ENCODE measurements at places on chromosomes 6 and 20.

DNA sequence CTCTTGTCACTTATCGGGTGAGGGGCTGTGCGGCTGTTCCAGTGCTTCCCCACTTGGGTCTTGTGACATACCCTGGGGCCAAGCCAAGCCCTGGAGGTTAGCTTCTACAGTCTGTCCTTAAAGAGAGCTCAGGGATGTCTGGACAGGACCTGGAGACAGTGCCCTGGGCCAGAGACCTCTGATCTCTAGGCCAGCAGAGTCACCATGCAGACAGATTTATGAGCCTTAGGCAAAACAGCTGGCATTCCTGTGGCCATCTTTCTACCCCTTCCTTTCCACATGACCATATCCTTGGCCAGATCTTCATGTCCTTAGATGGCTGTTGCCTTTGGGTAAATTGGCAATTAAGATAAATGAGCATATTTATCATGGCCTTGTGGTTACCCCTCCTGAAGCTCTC is 678.6 kb downstream of the MAFB start:
- no peak for DNase-seq

DNA sequence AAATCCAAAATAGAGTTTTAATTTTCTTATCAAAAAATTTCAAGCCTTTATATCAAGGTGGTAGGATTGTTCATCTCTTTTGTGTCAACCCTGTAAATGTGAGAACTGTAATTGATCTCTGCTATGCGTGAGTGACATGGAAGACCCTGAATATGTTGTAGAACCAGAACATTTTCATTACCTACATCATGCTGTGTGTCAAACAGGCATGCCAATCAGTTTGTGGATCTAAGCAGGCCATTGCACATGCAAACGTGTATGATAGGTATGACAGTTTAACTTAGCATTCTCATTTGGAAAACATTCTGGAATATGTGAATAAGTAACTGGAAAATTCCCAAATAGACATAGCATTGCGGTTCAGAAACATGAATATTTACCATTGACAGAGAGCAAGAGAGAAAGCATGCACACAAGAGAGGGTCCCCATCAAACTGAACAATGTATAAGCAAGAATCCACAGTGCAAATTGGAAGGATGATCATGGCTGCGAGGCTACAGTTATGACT is 641.6 kb upstream of the AGPAT4 start:
- DNase-seq = no peak

GRCh38 chr6:144149894-144150709 is at the start of gene STX11:
STX11 (plus strand) TSS chr6:144150517; CDS start chr6:144186628, 36,111 bp downstream.
- peak; percentile 77 for DNase-seq

GRCh38 chr20:25479638-25480037 is 72.2 kb downstream of the GINS1 start:
- DNase-seq = no peak

- no peak for DNase-seq
Measured at GRCh38 chr6:169850154-169850553, 98.7 kb downstream of the ERMARD start.

DNA sequence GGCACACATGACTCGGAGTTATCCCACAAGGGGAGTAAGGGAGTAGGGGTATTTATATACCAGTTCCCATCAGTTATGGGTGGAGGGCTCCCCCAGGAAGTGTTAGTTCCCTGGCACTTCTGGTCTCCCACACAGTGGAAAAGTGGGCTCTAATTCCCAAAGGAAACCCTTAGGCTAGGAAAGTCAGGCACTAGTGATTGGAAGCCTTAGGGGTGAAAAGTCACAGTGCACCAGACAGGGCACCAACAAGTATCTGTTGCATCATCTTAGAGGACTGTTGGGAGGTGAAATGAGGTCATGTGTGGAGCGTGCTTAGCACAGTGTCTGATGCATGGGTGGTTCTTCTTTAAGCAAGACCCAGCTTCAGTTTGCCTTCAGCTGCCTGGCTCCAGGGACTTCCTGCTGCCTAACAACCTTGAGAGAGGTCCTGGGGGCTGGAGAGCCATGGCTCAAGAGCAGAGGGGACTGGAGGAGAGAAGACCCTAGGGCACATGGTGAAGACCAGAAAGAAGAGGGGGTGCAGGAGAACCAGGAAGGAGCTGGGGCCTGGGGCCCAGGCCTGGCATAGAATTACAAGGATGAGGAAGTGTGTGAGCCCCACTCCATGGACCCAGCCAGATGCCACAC is 7.5 kb upstream of the FOXP4 start:
- no peak for DNase-seq

- DNase-seq = no peak
Measured at GRCh38 chr6:87099472-87099871, 4.6 kb upstream of the CGA start.

GRCh38 chr6:132205946-132206345 is 195.3 kb downstream of the MOXD1 start:
- DNase-seq = no peak

GRCh38 chr20:19314621-19315020 is 102.2 kb downstream of the SLC24A3 start:
- no peak for DNase-seq

- DNase-seq = no peak
Measured at GRCh38 chr20:47543006-47543431, 41.3 kb downstream of the NCOA3 start.

GRCh38 chr6:126672649-126673048 is 332.7 kb downstream of the CENPW start:
- DNase-seq = no peak

DNA sequence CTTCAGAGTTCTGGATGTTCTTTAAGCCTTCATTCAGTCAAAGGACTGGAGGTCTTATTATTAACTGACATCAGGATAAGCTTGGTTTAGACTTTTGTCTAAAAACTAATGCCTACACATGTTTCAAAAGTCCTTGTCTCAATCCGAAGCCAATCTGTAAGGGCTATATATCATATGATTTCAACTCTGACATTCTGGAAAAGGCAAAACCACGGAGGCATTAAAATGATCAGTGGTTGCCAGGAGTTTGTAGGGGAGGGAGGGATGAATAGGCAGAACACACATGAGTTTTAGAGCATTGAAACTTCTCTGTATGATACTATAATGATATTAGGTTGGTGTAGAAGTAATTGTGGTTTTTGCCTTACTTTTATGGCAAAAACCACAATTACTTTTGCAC is 1285.8 kb upstream of the CITED2 start:
- no peak for DNase-seq

GRCh38 chr20:52179331-52180179 is 12.0 kb downstream of the ZFP64 start:
- DNase-seq = no peak

DNA sequence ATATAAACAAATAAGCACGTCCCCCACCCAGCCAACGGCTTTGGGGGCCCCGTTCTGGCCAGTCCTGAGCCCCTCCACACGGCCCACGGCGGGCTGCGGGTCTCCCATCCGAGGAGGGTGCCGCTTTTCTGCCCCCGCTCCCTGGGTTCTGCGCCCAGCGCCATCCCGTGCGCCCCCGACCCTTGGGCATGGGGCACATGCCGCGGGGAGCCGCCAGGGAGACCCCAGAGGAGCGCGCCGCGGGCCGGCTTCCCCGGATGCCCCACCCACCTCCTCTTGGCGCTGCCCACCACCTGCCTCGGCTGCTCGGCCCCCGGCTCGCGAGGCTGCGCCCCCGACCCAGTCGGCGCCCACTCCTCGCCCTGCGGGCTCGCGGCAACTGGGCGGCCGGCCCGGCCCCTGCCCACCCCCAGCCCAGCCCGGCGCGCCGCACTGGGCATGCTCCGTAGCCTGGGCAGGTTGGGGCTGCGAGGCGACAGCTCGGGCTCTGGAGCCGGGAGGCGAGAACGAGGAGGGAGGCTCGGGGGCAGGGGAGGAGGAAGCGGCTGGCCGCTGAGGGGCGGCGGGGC is 570 bp upstream of the PLCB4 start:
- DNase-seq = peak; percentile 58

DNA sequence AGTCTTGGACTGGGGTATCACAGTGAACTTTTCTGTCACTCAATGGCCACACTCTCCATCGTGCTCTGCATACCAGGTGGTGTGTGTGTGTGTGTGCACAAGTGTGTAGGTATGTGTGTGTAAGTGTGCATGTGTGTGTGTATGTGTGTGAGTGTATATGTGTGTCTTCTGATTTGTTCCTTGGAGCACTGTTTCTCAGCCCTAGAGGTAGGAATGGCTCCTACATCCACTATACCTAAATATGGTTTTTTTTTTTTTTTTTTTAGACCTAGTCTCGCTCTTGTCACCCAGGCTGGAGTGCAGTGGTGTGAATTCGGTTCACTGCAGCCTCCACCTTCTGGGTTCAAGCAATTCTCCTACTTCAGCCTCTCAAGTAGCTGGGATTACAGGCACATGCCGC is 236.6 kb downstream of the PHF3 start:
- no peak for DNase-seq

DNA sequence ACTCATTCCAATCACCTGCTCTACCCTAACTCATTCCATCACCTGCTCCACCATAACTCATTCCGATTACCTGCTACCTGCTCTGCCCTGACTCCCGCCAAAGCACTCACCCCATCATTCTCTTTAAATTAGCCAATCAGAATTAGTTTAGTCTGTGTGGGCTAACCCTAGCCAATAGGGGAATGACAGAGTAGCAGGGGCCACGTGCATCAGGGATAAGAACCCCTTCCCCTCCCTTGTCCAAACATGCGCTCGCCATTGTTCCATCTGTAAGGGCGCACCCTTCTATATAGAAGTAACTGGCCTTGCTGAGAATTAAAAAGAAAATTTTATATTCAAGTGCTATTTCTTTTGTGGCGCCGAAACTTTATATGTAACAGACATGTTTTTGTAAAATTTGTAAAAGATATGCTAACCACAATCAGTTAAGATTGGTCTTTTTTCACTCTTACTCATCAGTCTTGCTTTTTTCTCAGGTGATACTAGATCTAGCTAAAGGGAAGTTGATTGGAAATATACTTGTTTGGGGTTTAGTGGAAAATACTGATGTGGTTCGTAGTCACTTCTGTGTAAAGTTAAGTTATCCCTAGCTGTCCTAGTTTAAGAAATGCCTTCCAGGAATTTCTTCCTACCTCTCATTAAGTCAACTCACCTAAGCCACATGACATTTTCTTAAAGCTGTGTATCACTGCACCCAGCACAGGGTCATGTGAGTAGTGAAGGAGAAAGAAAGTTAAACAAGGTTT is 16.5 kb downstream of the RTN4IP1 start:
- no peak for DNase-seq

DNA sequence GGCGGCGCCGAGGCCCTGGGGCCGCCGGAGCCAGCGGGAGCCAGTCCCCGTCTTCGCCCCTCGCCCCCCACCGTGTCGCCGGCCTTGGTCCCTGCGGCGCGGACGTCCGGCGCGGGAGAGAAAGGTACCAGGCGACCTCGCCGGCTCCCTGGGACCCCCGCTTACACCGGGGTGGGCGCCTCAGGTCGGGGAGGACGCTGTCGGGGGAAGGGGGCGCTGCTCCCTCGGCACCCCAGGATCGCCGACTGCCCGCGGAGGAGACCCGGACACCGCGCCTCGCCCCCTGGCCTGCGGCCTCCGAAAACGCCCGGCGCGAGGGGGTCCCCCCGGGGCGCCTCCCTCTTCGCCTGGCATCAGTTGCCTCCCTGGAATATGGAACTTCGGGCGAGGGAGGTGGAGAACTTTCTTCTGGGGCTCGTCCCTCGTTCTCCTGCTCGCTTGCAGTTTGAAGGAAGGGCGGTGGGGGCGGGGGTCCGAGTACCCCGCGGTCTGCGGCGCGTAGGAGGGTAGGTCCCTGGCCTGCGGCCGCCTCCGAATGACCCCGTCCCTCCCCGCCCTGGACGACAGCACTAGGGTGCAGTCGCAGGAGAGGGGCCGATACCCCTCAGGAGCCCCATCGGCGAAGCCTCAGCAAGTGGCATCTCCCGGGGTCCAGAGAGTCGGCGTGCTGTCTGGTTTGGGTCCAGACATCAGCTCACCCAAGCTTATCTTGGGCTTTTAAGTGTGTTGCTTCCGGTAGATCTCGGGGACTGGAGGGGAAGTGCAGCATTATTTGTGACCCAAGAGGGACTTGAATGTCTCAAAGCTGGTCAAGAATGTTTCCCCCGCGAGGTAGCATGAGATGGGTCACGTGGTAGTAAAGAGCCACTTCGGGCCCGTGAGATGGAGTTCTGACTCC is 549 bp downstream of the ANKRD6 start:
- no peak for DNase-seq

- peak; percentile 51 for DNase-seq
Measured at GRCh38 chr6:14924126-14925024, 321.5 kb upstream of the JARID2 start.

GRCh38 chr6:170088582-170088955 is 202.3 kb downstream of the DLL1 start:
- no peak for DNase-seq

GRCh38 chr6:28682542-28682941 is 156.9 kb downstream of the GPX5 start:
- DNase-seq = no peak

DNA sequence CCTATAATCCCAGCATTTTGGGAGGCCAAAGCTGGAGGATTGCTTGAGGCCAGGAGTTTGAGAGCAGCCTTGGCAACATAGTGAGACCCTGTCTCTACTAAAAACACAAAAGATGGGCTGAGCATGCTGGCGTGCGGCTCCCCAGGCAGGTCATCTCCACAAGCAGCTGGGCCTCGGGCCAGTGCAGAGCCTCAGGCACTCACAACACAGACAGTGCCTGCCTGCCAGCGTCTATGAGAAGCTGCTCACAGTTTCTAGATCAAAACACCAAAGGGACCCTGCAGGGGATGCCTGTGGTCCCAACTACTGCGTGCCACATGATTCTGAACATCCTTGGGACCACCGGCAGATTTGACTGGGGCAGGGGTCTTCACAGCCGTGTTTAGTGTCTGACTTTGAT is 59.4 kb downstream of the GINS1 start:
- no peak for DNase-seq

DNA sequence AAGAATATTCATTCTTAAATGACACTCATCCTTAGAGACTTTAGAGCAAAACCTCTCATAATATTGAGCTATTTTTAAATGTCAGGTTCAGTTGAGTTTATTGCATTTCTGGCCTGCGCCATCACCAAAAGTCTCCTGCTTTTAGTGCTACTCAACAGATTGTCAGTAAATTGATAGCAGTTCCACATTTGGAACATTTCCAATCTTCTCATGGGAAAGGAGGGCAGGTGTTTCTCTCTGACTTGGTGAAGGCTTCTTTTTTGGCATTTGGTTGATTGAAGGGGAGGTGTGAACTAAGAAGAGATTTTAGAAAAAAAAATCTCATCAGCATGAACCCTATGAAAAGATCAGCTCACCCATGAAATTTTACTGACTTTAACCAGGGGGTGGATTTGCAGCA is 125.9 kb upstream of the INSM1 start:
- no peak for DNase-seq

GRCh38 chr20:5122873-5123260 is 3.1 kb upstream of the PCNA start:
- no peak for DNase-seq

DNA sequence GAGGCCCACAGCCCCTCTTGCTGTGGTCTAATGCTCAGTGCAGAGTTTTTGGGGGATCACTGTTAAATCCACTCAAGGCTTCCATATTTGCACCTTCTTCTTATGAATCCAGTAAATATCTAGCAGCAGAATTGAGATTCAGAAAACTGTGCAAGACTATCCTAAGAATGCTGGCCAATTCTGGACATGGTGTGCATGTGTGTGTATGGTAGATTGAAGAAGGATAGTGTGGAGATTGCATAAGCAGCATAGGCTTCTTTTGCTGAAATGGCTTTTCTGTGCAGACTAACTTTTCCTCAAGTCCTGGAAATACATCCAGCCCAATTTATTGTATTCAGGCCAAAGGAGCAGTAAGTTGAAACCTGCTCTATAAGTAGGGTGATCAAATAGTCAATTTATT is 39.7 kb downstream of the FBXO9 start:
- DNase-seq = no peak

Measured in hindlimb muscle (tissue), 1 donor.